ENCODE measurements at places on chromosomes 2 and 18.
A peak's percentile ranks its signal among the peaks of the same experiment; 100 is the strongest.

DNA sequence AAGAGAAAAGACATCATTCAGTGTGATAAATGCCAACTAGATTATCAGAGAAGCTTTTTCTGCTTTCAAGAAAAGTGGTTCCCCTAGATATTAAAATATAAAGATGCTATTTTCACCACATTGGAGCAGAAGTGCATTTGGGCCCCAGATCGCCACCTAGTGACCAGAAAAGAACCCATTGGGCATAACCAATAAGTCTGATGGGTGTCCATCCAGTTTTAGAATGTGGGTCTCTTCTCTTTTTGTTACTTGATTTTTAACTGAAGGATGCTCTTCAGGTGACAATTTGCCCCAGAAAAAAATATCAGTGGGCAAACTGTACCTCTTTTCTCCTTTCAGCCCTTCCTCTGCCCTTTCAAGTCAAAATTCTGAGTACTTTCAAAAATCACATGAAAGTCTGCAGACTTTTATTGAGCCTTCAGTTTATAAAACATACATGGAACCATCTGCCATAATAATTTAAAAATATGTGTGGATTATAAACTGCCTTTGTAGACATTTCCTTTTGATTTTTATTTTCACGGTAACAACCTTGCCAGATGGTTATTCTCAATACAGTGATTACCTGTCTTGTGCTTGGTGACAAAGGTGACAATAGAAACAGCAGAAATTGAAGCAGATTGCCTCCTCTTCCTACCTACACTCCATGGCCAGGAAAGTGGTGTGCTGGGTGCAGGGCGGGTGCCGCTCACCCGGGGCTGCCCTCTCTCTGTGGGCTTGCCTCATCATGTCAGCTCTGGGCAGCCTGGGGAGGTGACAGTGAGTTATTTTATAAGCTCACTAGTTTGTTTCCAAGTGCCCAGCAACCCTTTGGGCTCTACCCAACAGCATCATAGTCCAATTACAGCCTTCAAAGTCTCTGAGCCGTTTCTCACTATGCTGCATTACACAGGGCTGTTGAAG is 124.5 kb downstream of the DCDC2C start:
- no peak for DNase-seq

GRCh38 chr18:6781796-6782195 is 52.3 kb downstream of the ARHGAP28 start:
- DNase-seq = no peak

DNA sequence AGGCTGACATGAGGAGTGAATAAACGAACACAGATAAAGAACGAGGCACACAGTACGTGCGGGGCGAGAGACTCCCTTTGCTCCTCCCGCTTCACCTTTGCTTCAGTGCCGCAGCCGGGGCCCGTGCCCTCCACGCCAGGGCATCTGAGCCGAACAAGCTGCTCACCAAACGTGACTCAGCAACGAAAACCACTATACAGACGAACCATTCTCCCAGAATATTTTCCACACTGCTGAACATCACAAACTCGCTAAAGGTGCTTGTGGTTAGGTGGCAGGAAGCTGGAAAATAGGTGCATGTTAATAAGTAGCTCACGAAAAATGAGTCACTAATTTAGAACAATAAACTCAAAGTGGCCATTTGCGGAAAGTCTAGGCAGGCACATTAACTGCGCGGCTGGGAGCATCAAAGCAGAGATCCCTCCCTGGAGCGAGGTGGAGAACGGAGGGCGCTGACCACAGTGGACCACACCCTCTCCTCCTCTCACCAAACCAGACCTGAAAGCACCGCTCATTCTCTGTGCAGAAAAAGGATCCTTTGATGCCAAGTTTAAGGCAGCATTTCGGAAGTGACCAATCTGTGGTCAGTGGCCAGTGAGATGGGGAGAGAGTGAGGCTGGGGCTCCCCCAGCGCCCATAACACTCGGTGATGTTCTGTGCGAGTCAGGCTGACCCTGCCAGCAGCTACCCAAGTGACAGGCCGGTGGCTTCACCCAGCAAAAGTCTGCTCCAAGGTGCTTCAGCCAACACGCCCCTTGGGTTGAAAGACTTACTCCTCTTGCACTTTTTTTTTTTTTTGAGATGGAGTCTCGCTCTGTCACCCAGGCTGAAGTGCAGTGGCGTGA is 153.2 kb downstream of the HDAC4 start:
- DNase-seq = no peak

DNA sequence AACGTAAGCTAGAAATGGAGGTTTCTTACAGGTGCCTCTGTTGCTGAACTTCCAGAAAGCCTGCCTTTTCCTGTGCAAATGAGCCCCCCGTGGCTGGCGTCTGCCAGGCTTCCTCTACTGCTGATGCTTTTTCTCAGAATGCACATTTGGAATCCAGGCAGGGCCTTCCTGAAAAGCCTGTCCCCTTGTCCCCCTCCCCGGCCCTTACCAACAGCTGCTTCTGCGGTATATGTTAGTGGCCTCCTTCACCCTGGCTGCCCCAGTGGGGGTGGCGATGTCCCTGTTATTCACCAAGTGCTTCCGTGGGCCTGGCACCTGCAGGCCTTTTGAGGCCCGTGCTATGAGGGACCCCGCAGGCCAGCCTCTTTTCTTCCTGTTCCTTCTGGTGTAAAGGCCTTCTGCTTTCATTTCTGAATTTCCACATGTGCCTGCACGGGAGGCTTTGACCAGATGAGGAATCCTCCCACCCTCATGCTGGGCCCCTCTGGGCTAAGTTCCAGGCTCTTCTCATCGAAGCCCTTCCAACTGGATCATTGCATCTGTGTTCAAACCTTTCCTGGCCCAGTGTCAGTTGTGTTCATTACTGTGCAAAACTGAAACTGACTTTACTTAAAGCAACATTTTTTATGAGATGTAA is 10.4 kb downstream of the CNDP2 start:
- DNase-seq = no peak

DNA sequence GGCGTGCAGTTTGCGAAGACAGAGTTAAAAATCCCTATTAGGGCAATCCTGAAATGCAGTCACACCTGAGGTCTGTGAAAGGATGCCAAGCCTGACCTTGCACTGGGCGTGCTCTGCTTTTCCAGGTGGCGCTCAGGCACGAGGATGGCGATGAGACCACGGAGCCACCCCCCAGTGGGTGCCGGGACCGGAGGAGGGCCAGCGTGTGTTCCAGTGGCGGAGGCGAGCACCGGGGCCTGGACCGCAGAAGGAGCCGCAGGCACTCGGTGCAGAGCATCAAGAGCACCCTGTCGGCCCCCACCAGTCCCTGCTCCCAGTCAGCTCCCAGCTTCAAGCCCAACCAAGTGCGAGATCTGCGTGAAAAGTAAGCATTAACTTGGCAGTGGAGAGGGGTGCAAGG is 203.4 kb downstream of the TPGS2 start:
- no peak for DNase-seq

GRCh38 chr18:50545936-50546335 is 14.0 kb upstream of the MAPK4 start:
- no peak for DNase-seq

GRCh38 chr2:108617617-108618016 is 83.3 kb downstream of the LIMS1 start:
- no peak for DNase-seq

DNA sequence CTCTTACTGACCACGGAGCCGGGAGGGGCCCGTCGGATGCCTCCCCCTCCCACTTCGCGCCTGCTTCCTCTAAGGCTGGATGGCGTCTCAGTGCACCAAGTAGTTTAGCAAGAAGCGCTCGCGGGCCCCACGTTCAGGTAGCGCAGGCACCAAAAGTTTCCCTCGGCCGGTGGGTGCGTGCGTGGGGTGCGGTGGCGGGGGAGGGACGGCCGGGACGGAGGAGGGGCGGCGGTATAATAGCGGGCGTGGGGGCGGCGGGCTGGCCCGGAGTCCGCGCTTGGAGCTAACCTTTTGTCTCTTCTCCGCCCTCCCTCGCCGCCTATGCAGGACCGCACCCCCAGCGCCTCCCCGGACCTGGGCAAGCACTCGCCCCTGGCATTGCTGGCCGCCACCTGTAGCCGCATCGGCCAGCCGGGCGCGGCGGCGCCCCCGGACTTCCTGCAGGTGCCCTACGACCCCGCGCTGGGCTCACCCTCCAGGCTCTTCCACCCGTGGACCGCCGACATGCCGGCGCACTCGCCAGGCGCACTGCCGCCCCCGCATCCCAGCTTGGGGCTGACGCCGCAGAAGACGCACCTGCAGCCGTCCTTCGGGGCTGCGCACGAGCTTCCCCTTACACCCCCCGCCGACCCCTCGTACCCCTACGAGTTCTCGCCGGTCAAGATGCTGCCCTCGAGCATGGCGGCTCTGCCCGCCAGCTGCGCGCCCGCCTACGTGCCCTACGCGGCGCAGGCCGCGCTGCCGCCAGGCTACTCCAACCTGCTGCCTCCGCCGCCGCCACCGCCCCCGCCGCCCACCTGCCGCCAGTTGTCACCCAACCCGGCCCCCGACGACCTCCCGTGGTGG is 1.0 kb downstream of the SP5 start:
- no peak for DNase-seq

DNA sequence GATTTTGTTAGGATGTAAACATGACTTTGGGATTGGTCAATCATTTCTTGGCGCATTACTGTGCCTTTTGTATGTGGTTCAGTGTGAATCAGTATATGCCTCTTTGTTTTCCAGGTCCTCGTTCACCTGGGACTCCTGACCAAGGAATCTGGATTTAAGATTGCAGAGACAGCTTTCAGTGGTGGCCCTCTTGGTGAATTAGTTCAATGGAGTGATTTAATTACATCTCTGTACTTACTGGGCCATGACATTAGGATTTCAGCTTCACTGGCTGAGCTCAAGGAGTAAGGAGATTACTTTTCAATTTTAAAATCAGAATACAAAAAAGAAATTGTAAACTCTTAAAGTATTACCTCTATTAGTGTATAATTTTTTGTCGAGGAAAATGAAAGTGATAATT is 87.6 kb downstream of the MGAT5 start:
- no peak for DNase-seq

DNA sequence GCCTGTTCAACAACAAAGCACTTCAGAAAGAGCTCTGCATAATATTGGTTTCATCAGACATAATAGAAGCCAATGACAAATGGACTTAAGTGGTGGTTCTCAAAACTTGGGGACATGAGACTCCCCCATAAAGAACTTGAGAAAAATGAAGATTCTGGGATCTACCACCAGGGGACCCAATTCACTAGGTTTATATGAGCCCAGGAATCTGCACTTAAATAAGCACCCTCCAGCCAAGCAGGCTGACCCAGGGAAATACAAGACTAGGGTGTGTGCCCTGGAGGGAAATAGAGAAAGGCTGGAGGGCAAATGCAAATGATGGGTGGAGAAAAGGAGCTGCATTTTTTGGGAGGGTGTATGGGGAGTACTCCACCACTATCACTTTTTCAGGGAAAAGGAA is 52.5 kb downstream of the SATB2 start:
- peak; percentile 54 for DNase-seq

GRCh38 chr2:60976875-60977561 is 40.5 kb upstream of the PEX13 start:
- DNase-seq = no peak

DNA sequence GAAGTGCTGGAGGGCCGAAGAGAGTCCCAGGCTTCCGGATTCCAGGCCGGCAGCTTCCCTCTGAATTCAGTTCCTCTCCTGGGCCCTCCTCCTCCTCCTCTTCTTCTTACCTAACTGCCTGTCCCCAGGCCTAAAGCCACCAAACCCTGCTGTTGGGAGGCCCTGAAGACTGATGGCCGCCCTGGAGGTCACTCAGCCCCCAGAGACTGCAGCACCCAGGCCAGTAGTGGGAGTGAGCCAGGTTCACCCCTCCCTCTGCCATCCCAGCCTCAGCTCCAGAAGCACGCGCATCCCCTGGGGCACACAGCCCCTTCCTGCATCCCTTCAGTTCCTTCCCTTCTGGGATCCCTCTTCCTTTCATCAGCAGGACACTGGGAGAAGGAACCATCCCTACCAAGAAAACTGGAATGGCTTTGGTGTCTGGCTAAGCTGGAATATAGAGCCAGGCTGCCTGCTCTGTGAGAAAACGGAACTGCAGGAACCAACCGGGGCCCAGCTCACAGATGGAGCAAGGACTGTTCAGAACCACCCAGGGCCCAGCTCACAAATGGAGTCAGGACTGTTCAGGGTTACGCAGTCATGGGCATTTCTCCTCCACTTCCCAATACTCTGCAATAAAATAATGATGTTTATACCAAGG is 127.4 kb downstream of the NDUFA10 start:
- DNase-seq = no peak

DNA sequence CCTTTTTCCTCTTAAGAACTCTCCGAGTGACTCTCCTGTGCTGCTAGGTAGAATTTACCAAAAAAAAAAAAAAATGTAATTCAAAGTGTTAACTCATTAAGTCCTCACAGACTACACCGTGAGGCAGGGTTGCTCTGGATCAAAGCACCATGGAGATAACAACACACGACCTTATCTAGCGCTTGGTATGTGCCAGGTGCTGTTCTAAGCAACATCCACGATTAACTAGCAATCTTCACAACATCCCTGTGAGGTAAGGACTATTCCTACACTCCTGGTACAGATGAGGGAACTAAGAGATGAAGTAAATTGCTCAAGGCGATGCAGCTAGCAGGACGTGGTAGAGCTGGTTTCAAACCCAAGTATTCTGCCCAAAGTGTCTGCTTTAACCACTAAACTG is 1.8 kb downstream of the MOGAT1 start:
- no peak for DNase-seq

DNA sequence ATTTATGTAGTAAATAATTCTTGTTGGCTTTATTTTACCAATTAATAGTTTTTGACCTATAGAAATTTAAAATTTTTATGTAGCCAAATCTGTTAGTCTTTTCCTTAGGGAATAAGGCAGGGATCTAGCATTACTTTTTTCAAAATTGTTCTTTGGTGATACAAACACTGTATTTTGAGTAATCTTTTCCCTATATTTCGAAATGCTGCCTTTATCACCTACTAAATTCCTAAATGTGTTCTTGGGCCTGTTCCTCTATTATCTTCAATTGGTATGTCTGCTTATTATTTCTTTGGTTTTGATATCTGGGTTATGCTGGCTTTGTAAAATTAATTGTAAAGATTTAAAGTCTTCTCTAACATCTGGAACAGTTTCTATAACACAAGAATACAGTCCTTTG is 87.5 kb downstream of the DYSF start:
- no peak for DNase-seq

DNA sequence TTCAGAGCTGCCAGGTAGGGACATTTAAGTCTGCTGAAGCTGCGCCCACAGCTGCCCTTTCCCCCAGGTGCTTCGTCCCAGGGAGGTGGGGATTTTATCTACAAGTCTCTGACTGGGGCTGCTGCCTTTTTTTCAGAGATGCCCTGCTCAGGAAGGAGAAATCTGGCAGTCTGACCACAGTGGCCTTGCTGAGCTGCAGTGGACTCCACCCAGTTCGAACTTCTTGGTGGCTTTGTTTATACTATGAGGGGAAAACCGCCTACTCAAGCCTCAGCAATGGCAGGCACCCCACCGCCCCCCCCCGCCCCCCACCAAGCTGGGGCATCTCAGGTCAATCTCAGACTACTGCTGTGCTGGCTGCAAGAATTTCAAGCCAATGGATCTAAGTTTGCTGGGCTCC is 458.1 kb upstream of the RAB12 start:
- no peak for DNase-seq

Data from iPS DF 6.9 (cell line).